ENCODE measurements at places on chromosomes 7 and 10.

- DNase-seq: no peak
Measured at GRCh38 chr7:4707980-4708411, 25.9 kb downstream of the FOXK1 start.

DNA sequence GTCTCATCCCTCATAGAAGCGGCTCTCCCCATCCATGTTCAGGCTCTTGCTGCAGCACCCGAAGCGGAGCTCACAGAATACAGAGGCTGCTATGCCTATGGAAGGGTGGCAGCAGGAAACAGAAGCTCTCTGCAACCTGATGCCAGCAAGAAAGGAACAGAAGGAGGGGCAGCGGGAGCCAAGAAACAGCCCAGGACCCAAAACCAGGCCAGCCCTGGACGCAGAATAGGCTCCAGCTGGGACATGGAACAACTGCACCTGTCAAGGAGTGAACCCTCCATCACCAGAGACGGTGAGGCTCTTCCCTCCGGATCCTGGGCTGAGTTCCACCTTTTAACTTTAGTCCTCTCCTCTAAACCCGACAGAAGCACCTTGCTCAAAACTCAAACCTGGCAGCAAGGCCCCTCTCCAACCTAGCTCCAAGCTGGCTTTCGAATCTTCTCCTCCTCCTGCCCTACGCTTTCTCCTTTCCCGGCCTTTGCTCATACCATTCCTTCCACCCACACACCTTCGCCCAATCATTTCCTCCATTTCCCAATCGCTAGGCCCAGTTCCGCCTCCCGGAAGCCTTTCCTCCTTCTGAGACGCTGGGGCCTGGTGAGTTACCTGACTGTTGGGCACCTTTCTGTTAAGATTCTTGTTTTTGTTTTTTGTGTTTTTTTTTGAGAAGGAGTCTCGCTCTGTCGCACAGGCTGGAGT, 122.8 kb upstream of the ZNF92 start:
- no peak for DNase-seq

DNA sequence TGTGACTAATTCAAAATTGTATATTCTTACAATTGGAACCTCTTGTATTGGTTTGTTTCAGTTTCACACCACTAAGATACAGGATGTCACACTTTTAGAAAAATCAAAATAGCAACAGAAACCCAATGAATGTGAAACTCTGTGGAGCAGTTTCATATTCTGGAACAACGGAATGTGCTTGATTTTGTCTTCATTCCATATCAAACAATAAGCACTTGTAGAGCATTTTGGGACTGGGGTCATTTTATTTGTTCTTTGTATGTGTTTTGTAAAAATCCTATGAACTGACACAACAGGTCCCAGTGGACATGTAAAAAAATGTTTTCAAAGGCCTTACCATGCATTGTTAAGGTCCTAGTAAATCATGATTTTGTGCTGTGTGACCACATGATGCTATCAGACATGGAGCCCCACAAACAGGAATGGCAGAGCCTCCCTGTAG, 123.1 kb downstream of the DKK1 start:
- no peak for DNase-seq

- DNase-seq: no peak
Measured at GRCh38 chr10:77835669-77836086, 90.9 kb downstream of the DLG5 start.

- DNase-seq: no peak
Measured at GRCh38 chr10:96176985-96177384, 46.9 kb downstream of the ZNF518A start.

DNA sequence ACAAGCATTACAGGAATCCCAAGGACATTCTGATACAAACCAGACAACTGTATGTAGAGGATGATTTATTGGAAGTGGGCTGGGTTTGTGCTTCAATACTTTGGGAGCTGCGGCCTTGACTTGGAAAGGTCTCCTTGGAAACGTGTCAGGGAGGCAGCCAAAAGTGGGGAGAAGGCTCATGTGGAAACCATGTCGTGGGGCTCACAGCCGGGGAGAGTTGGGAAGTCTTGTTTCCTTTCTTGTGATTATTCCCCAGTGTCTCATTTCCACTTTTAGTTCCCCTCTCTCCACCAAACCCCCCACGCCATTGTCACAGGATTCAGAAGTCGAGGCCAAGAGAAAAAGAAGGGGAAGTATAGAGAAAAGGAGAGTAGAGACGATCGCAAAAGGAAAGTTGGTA, 53.9 kb upstream of the SFMBT2 start:
- no peak for DNase-seq

DNA sequence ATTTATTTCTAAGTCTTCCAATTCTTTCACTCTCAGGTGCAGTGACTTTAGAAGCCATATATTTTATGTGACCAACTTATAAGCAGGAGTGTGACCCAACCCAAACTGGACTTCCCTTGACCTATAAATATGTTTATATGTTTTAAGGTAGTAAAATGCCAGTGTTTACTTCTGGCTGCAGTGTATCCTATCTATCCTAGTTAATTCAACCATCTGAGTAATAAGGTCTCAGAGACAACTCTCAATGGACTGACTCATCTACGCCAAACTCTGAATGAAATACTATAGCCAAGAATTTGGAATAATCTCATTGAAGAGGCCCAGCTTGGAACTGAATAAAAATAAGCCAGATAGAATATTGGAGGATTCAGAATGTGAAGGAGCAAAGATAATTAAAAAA, 544.5 kb upstream of the SORCS1 start:
- no peak for DNase-seq

- no peak for DNase-seq
Measured at GRCh38 chr10:5297466-5297865, 67.3 kb upstream of the UCN3 start.

- no peak for DNase-seq
Measured at GRCh38 chr7:144725070-144725469, 110.8 kb downstream of the TPK1 start.

- no peak for DNase-seq
Measured at GRCh38 chr7:41189866-41190265, 513.0 kb downstream of the INHBA start.

DNA sequence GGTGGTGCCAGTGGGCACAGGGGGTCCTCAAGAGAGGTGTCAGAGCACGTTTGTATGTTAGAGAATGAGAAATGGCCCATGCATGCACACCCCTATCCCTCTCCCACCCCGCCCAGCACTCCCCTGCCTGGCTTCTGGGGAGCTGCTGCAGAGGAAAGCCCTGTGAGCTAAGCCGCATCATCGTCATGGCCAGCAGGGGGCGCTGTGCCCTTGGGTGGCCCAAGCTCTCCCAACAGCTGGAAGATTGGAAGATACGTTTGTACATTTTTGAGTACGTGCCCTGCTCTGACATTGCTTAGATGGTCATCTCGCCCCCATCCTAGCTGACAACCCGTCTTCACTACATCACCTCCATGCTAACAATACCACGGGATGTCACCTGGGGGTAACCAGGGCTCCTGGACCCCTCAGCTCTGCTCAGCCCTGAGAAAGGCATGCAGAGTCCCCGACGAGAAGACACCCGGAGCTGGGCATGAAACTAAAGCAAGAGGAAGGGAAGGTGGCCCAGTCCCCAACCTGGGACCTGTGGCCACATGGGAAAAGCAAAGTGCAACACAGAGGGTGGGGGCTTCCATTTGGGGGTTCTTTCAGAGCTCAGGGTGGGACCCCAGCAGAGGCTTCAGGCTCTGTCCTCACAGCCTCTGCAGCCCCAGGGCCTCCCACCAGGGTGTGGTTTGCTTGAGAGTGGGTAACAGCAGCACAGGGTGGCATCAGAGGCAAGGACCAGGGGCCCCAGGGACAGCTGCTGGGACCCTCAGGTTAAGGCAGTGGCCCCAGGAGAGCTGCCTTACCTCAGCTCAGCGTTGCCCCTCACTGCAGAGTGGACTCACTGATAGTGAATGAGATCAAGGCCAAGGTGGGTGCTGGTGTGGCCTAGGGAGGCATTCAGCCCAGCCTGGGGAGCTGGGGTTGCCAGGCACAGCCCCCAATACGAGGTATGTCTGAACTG, 136.6 kb downstream of the PTPN20 start:
- peak; percentile 54 for DNase-seq

GRCh38 chr10:131869344-131869743, 31.5 kb upstream of the PPP2R2D start:
- DNase-seq: no peak

DNA sequence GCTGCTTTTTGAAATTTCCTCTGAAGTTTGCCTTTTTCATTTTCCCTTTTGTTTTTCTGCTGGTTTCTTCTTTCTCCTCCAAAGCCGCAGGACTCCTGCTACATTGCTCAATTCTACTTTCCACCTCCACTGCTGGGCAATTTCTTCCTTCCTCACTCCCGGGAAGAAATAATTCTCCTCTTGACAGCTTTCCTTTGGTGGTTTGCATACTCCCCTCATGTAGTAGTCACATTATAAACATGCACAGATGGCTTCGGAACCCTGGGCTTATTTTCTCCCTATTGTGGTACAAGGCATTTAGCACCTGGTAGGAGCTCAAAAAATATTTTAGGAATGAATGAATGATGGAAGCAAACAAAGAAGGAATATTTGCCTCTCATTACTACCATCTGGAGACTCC, 977.2 kb downstream of the LRMDA start:
- no peak for DNase-seq

DNA sequence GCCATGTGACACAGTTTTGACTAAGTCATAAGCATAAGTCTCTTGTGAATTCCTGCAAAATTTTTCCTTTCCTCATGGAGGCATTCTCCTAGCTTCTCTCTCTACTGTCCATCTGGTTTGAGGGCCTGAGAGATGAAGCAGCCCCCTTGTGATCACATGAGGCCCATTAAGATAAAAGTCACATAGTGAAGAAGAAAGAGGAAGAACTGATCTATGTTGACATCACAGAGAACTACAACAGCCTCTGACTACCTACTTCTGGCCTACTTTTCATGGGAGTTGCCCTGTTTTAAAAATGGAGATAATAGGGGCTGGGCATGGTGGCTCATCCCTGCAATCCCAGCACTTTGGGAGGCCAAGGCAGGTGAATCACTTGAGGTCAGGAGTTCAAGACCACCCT, 50.4 kb downstream of the TFEC start:
- no peak for DNase-seq

DNA sequence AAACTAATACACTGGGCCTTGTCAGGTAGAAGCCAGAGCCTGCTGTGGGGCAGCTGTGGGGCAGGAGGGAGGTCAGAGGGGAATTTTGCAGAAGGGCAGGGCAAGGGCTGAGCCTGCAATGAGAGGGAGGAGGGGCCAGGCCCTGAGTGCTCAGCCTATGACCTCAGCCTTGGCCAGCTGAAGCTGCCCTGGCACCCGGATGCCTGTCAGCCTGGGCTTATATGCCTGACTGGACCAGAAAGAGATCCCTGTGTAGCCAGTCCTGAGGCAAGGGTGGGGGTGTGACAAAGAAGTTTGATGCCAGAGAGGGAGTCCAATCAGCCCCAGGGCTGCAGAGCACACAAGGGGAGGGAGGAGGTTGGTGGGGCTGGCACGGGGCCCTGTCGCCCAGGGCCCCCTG, 22.3 kb upstream of the PRRT4 start:
- DNase-seq: no peak

DNA sequence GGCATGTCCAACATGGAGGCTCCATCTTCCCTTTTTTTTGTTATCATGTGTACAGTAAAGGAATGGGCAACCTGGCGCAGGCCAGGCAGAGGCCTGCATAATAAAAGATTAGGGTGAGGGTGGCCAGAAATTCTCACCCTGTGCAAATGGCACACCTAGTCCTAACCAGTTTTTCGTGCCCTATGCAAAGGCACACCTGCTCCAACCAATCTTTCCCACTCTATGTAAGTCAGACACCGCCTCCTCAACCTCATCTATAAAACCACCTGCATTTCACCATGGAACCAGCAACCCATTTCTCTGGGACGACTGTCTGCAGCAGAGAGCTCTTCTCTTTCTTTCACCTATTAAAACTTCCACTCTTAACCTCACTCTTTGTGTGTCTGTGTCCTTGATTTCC, 16.1 kb downstream of the TBATA start:
- no peak for DNase-seq

DNA sequence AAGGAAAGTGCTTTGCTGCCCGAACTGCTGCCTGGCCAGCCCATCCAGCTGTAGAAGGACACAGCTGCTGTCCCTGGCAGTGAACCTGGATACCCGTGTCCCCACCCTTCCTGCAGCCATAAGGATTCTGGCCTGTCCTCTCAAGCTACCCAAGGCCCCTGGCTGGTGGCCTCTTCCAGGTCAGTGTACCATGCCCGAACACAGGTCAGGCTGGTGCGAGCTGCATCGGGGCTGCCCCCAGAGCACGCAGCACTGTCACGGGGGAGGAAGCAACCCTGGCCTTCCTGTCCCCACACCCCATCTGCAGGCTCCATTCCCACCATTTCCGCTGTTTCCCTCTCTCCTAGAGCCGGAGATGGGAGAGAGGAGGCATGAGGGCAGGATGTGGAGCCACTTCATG, 30.5 kb upstream of the PWWP2B start:
- DNase-seq: no peak

GRCh38 chr7:100965723-100966541, 3.4 kb upstream of the MUC12 start:
- no peak for DNase-seq

- no peak for DNase-seq
Measured at GRCh38 chr7:42389697-42390096, 152.7 kb upstream of the GLI3 start.

GRCh38 chr10:122962405-122962804, 8.4 kb upstream of the C10orf88 start:
- DNase-seq: no peak

- no peak for DNase-seq
Measured at GRCh38 chr7:82156168-82156567, 287.4 kb downstream of the CACNA2D1 start.

DNA sequence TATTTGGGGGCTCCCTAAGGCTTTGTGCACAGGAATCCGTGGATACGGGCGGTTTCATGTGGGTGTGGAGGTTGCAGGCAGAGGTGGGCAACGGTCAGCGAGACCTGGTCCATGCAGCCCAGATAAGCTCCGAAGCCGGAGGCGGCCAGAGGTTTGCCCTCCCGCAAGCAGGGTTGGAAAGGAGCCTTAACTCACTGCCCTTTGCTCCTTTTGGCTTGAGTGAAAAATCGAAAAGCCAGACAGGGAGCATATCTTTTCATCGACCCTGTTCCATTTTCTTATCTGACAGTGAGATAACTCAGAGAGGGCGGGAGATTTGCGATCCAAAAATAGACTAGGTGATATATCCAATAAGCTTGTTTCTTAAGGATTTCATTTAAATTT, 1.5 kb downstream of the GRM3 start:
- no peak for DNase-seq

- DNase-seq: no peak
Measured at GRCh38 chr10:22607261-22607660, 107.1 kb downstream of the PIP4K2A start.

All from right renal cortex interstitium (tissue), 3 donors.